ENCODE measurements at places on chromosomes 3 and 15. TPM values are rescaled to one million over a fixed set of nuclear protein-coding genes. Genes with fewer than 3 reads are reported as not detected.

- no peak overlapping the region for H3K4me3 ChIP-seq
- H3K27ac ChIP-seq: no peak overlapping the region
- peak; percentile 3 for DNase-seq
- no peaks in the 10 kb centered on the region for H3K27me3 ChIP-seq
- no peaks in the 10 kb centered on the region for H3K36me3 ChIP-seq
- no peaks in the 10 kb centered on the region for H3K4me1 ChIP-seq
Observed at GRCh38 chr3:155232605-155233004, 60.9 kb downstream of the STRIT1 start.

EOMES gene
- total RNA-seq: not detected

GRCh38 chr3:150384296-150385212 lies 23.5 kb upstream of the TSC22D2 start:
- no peaks in the 10 kb centered on the region for H3K36me3 ChIP-seq
- DNase-seq: peak; percentile 89
- H3K4me1 ChIP-seq: peaks cover 21% of the 10 kb centered on the region
- peak overlapping the region; percentile 32 for H3K4me3 ChIP-seq

GRCh38 chr3:183295211-183295610 lies 42.2 kb downstream of the B3GNT5 start:
- peaks cover 15% of the 10 kb centered on the region for H3K4me1 ChIP-seq
- H3K27ac ChIP-seq: no peak overlapping the region
- H3K36me3 ChIP-seq: peaks cover 7% of the 10 kb centered on the region
- DNase-seq: no peak
- no peak overlapping the region for H3K4me3 ChIP-seq

DNA sequence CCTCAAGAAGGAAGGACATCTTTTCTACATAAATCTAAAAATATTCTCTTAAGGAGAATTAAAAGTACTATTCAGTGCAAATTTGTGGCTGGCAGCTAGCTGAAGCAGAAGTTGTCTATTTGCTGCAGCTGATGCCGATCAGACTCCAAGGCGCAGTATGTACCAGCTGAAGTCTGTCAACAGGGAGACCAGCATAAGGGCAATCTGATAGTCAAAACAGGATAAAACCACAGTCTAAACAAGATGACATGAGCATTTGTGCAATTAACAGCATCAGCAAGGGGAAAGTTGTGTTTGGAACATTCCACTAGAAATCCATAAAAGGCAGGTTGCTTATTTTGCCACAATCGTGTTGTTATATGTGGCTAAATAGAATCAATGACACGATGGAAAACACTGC lies 198.2 kb upstream of the ROBO2 start:
- H3K27me3 ChIP-seq: no peaks in the 10 kb centered on the region
- no peak overlapping the region for H3K27ac ChIP-seq
- no peak overlapping the region for H3K4me3 ChIP-seq
- no peaks in the 10 kb centered on the region for H3K36me3 ChIP-seq
- DNase-seq: no peak

- no peaks in the 10 kb centered on the region for H3K4me1 ChIP-seq
- H3K36me3 ChIP-seq: no peaks in the 10 kb centered on the region
- no peaks in the 10 kb centered on the region for H3K27me3 ChIP-seq
Observed at GRCh38 chr3:148756311-148756710, 58.6 kb downstream of the AGTR1 start.

RAB6B gene
- 3.9 TPM for total RNA-seq

MB21D2 gene
- 34.1 TPM for total RNA-seq

DNA sequence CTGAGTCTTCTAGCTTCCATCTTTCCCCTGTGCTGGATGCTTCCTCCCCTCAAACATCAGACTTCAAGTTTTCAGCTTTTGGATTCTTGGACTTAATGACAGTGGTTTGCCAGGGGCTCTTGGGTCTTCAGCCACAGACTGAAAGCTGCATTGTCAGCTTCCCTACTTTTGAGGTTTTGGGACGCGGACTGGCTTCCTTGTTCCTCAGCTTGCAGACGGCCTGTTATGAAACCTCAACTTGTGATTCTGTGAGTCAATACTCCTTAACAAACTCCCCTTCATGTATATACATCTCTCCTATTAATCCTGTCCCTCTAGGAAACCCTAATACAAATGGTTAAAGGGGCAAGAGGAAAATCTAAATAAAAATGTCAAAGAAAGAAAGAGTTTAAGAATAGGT lies 100.1 kb downstream of the ABI3BP start:
- H3K27me3 ChIP-seq: no peaks in the 10 kb centered on the region
- DNase-seq: no peak
- H3K36me3 ChIP-seq: no peaks in the 10 kb centered on the region
- H3K27ac ChIP-seq: no peak overlapping the region
- H3K4me3 ChIP-seq: no peak overlapping the region

CX3CR1 gene
- 0.24 TPM for total RNA-seq

SAMD7 gene
- not detected for total RNA-seq

DNA sequence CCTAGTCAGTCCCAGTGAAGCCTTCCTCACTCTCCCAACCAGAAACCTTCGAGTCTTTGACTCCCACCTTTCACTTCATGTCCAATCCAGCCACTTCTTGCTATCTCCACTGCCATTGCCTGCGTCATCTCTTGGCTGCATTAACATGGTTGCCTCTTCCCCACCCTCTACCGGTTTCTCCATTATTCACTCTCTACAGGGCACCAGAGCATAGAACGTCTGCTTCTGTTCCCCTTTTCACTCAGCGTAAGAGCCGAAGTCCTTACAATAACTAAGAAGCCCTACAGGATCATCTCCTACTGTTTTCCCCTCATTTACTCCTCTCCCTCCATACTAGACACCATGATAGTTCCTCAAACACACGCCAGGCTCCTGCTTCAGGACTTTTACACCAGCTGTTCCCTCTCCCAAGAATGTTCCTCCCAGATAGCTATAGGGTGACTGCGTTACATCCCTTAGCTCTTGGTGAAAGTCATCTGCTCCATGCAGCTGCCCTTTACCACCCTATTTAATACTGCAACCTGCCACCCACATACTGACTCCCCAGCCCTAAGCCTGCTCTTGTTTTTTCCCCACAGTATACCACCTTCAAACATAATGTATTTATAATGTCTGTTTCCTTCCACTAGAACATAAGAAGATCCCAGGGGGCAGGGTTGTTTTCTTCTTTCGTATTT lies 30.9 kb downstream of the RCN2 start:
- no peaks in the 10 kb centered on the region for H3K27me3 ChIP-seq
- H3K27ac ChIP-seq: no peak overlapping the region
- no peak overlapping the region for H3K4me3 ChIP-seq
- DNase-seq: no peak
- no peaks in the 10 kb centered on the region for H3K36me3 ChIP-seq

- no peak overlapping the region for H3K27ac ChIP-seq
- no peaks in the 10 kb centered on the region for H3K27me3 ChIP-seq
- no peak for DNase-seq
Observed at GRCh38 chr3:2568156-2568555, 469.5 kb downstream of the CNTN4 start.

DNA sequence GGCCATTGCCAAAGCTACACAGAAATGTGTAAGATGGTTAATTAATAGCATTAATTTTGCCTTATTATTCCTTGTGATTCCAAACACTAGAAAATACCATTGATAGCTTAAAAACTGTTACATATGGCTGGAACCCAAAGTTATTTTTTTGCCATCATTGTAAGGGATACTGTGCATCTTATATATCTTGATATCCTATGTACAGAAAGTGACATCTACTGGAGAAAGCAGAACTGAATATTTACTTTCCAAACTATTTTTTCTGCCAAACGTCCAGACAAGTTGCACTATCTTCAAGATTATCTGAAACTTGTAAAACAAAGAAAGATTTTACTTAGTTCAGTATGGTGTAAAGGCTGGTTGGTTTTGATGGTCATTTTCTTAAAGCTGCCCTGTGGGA lies 33.3 kb upstream of the MEIS2 start:
- no peaks in the 10 kb centered on the region for H3K27me3 ChIP-seq
- H3K27ac ChIP-seq: no peak overlapping the region
- H3K4me3 ChIP-seq: no peak overlapping the region

- no peaks in the 10 kb centered on the region for H3K27me3 ChIP-seq
- no peak overlapping the region for H3K27ac ChIP-seq
- H3K4me1 ChIP-seq: 0 out of 2 replicates have a peak, but pooled peaks cover 5% of the 10 kb centered on the region
- no peak for DNase-seq
- no peak overlapping the region for H3K4me3 ChIP-seq
- no peaks in the 10 kb centered on the region for H3K36me3 ChIP-seq
Observed at GRCh38 chr3:135991621-135992020, 26.1 kb downstream of the PPP2R3A start.

DNA sequence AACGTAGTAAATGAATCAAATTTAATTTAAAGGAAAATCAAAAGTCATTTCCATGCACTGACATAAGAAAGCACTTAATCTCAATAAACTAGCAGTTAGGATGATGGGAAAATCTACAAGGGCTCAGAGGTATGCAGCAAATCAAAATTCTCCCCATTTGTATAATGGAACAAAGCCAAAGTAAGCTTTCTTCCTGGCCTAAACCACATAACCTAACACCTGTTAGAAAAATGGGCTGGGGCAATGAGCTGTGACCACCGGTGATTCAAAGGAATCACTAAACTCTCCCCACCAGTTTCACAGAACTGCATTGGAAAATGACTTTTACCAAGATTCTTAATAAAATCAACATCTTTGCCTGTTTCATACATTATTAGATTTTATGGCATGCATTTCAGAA lies 1024.3 kb downstream of the FHIT start:
- no peaks in the 10 kb centered on the region for H3K4me1 ChIP-seq
- no peak overlapping the region for H3K4me3 ChIP-seq
- DNase-seq: no peak
- no peak overlapping the region for H3K27ac ChIP-seq
- H3K36me3 ChIP-seq: no peaks in the 10 kb centered on the region

MYO5C gene
- 28.8 TPM for total RNA-seq

DNA sequence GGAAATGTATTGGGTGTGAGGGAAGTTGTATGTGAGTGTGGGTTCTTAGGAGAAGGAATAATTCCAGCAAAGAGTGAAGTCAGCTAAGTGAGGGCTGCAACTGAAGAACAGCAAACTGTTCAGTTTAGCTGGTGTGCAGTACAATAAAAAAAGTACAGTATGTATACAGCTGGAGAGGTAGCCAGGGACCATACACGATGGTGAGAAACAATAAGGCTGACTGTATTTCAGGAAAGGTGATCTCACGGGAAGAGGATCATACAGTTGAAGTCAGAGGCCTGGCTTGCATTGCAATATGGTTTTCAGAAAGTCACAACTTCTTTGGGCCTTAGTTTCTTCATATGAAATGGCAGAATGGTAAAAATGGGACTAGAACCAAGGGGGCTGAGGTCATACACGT lies 222.4 kb downstream of the NEK10 start:
- DNase-seq: no peak
- H3K36me3 ChIP-seq: no peaks in the 10 kb centered on the region
- no peak overlapping the region for H3K27ac ChIP-seq
- H3K27me3 ChIP-seq: no peaks in the 10 kb centered on the region

DNA sequence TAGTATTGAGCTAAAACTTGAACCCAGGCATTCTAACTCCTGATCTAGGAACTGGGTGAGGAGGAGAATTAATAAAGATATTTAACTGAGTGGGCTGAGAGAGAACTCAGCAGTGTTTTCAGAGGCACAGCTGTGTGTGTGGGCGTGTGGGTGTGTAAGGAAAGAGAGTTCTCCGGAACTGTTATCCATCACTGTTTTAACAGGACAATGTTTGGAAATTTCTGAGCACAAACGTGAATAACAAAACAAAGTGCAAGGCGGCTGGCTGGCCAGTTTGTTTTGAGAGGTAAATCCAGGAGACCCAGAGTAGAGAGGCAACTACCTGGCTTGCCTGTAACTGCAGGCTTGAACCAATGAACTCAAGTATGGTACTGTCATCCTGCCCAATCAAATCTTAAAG lies 5.0 kb upstream of the PTPN9 start:
- no peaks in the 10 kb centered on the region for H3K36me3 ChIP-seq
- no peak overlapping the region for H3K27ac ChIP-seq
- H3K4me3 ChIP-seq: no peak overlapping the region
- H3K4me1 ChIP-seq: peaks cover 16% of the 10 kb centered on the region
- no peaks in the 10 kb centered on the region for H3K27me3 ChIP-seq

DNA sequence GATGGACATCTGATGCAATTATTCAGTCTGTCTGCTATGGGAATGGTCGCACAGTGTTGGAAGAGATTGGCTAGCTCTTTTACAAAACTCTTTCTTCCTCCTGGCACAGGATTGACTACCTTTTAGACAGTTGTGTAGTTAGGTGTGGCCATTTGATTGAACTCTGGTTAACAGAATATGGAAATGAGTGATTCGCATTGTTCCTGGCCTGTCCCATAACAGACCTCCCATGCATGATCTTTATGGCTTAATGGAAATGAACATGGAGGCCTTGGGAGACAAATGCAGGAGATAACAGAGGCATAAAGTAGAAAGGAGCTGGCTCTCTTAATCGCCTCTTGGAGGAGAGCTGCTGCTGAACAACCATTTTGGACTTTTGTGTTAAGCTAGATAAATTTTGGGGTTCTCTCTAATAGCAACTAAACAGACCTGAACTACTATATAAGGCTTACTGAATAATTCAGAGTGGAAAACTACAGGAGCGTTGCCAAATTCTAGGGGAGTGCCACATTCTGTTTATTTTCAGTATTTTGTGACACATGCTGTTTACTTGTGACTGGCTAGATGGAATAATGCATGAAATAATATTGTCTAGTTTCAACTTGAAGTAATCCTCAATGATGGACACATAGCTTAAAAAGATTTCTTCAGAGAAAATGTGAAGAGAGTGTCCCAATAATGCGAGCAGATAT lies 357.7 kb upstream of the SGO1 start:
- no peaks in the 10 kb centered on the region for H3K27me3 ChIP-seq
- no peak overlapping the region for H3K27ac ChIP-seq
- H3K36me3 ChIP-seq: no peaks in the 10 kb centered on the region
- no peak for DNase-seq

SPESP1 gene
- total RNA-seq: not detected

DNA sequence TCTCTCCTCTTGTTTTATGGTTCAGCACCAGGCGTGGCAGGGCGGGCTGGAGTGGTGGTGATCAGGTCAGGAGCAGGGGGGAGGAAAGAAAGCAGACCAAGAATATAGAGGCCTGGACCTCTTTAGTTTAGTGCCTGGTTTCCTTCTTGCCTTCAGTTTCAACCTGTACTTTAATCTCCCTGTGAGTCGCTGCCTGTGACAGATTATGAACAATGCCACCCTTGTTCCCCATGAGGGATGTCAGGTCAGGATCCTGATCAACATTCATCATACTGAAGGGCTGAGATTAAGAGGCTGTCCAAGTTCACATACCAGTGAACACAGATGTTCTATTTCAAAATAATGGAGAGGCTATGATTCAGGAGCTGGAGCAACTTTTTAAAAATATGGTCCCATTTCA lies 11.4 kb downstream of the ENTPD3 start:
- H3K36me3 ChIP-seq: no peaks in the 10 kb centered on the region
- no peak for DNase-seq
- no peaks in the 10 kb centered on the region for H3K27me3 ChIP-seq
- no peak overlapping the region for H3K4me3 ChIP-seq

- no peaks in the 10 kb centered on the region for H3K4me1 ChIP-seq
- H3K27ac ChIP-seq: no peak overlapping the region
- no peaks in the 10 kb centered on the region for H3K36me3 ChIP-seq
- H3K27me3 ChIP-seq: no peaks in the 10 kb centered on the region
- DNase-seq: no peak
Observed at GRCh38 chr3:12205171-12205570, 46.5 kb upstream of the TIMP4 start.

- no peaks in the 10 kb centered on the region for H3K4me1 ChIP-seq
- no peak for DNase-seq
- H3K27me3 ChIP-seq: no peaks in the 10 kb centered on the region
Observed at GRCh38 chr3:189334064-189334920, 162.5 kb downstream of the TPRG1 start.

TMIE gene
- total RNA-seq: 0.16 TPM

SUCNR1 gene
- total RNA-seq: not detected

- no peak for DNase-seq
- peaks cover 31% of the 10 kb centered on the region for H3K27me3 ChIP-seq
- no peaks in the 10 kb centered on the region for H3K36me3 ChIP-seq
- peaks cover 54% of the 10 kb centered on the region for H3K4me1 ChIP-seq
- no peak overlapping the region for H3K4me3 ChIP-seq
- no peak overlapping the region for H3K27ac ChIP-seq
Observed at GRCh38 chr15:67036775-67037555, 28.4 kb upstream of the SMAD3 start.

Data from GM23338 (cell line).